ENCODE measurements at places on chromosomes 2 and 18.

DNA sequence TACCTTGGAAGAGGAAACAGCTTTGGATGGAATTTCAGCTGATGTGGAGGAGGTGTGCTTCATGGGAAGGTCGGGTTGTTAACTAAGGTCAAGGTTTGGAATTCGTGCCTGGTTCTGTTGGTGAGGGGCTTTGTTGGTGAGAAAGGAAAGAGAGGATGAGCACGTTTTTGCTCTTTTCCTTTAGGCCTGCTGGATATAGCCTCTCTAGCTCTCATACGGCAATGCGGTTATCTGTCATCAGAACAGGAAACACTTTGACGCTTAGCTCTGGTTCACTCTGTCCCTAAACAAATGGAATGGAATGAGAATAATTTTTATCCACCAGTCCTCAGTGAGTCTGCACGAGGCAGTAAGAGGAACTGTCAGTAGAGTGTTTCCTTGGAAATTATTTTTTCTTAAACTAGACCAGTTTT, 169.7 kb upstream of the NOSTRIN start:
- DNase-seq: no peak

DNA sequence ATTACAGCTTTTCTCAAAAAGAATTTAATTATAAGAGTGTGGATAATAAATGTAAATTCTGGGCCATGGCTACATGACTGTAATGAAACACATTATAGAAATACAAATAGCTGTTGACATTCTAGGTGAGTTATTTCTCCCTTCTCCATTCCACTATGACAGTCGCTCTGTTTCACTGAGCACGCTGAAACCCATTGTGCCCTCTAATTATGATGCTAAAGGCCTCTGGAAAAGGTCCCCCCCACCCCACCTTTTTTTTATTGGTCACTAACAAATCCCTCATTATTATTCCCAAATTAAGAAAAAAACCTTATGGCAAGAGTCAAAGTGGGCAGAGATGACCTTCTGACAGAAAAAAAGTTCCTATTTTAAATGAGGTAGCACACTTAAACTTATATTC, 285.0 kb upstream of the SIX3 start:
- DNase-seq: no peak

DNA sequence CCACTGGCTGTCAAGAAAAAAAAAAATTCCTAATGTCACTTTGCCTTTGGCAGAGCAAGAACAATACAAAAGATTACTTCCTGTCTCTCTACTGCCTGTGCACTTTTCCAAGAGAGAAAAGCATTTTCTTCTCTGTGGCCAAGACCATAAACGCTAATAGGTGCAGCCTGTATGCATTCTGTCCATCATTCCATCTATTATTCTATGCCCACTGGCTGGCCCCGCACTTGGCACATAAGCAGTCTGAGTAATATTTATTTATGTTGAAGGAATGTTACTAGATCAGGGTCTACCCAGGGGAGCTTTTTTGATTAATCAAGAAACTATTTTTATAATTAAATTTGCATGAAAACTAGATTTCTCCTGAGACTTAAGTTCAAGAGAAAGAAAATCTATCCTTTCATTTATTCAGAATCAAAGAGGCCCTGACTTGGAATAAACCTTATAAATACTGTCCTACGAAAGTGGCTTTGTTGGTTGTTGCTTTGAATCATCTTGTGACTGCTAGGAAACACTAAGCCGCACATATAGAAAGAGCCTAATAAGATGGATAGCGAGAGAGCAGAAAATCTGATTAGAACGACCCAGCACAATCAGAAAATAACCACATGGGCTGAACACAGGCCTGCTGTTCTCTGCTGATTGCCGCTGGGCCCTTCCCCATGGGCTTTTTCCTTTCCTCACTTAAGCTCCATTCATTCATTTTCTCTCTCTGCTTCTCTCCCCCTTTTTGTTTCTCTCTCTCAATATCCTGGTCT, 59.4 kb downstream of the MMADHC start:
- DNase-seq: no peak

DNA sequence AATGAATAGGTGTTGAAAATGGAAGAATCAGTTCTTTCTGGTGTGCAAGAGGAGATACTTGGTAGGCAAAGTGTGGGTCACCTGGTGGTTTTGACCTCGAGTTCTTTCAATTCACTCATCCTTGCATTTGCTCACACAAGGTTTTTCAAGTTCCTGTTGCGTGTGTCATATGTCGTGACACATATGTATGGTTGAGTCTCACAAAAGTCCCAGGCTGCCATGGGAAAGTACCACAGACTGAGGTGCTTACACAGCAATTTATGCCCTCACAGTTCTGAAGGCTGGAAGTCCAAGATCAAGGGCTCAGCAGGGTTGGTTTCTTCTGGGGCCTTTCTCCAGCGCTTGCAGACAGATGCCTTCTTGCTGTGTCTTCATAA, 64.4 kb downstream of the NCK2 start:
- no peak for DNase-seq

- no peak for DNase-seq
Measured at GRCh38 chr2:161613161-161613560, 11.1 kb upstream of the SLC4A10 start.

- no peak for DNase-seq
Measured at GRCh38 chr18:65526099-65526498, 224.7 kb upstream of the CDH7 start.

- no peak for DNase-seq
Measured at GRCh38 chr2:234830853-234831252, 121.0 kb upstream of the SH3BP4 start.

GRCh38 chr2:132588576-132588975, 81.4 kb downstream of the LYPD1 start:
- DNase-seq: no peak

DNA sequence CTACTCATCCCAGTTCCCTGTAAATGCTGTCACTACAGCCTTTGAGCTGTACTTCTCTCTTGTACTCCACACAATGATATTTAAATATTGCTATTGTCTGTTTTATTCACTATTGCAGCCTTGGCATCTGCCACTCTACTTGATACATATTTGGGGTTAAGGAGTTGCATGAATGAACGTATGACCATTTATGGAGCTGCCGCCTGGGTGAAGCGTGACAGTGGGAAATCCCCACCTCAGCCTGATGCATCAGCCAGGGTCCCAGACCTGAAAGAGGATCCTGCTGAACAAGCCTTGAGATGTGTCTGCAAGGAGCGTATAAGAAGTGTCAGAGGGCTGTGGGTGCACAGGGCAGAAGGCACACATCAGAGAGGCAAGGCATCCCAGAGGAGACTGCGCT, 39.1 kb downstream of the MRPL35 start:
- no peak for DNase-seq

DNA sequence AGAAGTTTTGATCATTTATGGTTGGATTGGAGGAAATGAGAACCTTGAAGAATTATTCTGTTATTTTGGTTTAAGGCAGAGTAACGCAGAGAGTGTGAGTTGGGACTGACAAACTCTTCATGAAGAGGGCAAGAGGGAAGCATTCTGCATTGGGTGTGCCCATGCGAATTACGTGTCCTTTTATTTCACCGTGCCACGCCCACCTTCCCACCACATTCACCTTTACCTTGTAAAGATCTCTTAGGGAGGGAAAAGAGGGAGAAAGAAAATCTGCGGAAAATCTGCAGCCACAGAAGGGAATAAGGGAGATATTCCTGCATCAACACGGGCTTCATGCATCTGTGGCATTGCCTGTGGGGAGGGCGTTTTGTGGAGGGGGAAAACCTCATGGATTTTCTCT, 31.8 kb downstream of the SLC9A4 start:
- no peak for DNase-seq

DNA sequence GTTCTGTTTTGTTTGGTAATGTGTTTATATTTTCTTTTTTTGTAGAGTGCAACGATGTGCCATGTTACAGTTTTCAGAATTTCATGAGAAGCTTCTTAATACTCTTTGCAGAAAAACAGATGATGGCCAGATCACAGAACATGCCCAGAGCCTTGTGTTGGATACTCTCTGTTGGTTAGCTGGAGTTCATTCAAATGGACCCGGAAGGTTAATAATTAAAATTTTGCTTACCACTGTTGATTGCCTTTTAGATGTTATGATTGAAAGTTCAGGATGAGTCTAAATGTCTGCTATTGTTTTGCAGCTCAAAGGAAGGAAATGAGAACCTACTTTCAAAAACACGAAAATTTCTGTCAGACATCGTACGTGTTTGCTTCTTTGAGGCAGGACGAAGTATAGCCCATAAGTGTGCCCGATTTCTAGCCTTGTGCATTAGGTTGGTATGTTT, 85.2 kb downstream of the BIRC6 start:
- no peak for DNase-seq

DNA sequence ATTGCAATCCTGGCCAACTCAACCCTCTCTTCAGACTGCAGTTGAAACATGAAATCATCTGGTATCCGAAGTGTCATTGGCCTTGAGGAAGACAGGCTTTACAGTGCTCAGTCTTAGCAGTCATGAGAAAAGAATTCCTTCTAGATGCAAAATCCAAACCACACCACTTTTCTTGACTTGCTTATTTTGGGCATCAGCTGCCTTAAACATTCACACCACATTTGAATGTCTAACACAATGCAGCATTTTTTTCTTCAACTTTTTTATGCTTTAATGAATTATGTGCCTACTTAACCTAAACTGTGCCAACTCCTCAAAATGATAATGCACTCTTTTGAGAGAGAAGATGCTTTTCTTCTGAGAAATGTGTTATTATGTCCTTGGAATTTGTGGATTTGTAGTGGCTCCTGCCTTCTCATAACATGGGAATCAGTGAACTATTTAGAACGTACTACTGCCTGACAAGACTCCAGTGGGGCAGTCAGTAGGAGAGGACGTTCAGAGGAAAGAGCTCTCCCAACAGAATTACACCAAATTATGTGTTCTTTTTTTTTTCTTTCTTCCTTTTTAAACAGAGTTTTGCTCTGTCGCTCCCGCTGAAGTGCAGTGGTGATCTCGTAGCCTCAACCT, 3.2 kb upstream of the FAM98A start:
- DNase-seq: no peak

GRCh38 chr2:88560619-88561307, 66.5 kb downstream of the EIF2AK3 start:
- DNase-seq: no peak

- DNase-seq: no peak
Measured at GRCh38 chr18:57416542-57416941, 18.6 kb upstream of the ONECUT2 start.

GRCh38 chr18:54671291-54671881, 80.3 kb downstream of the DYNAP start:
- no peak for DNase-seq

DNA sequence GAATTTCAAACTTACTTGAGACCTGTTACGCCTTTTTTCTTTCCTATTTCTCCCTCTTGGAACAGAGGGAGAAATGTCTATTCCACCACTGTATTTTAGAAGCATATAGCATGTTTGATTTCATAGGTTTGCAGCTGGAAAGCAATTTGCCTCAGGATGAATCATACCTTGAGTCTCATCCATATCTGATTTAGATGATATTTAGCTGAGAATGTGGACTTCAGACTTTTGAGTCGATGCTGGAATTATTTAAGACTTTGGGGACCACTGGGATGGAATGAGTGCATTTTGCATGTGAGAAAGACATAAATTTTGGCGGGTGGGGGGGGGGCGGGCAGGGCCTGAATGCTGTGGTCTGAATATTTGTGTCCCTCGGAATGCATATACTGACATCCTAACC, 282.7 kb upstream of the STON1 start:
- no peak for DNase-seq

- no peak for DNase-seq
Measured at GRCh38 chr2:132645722-132646539, 24.1 kb downstream of the LYPD1 start.

- no peak for DNase-seq
Measured at GRCh38 chr18:72197591-72197990, 346.6 kb downstream of the CBLN2 start.

Measured in NCI-H187 treated with DMSO at 0.1 percent for 48 hours (cell line).